A549 treated with DMSO at 1 μM for 4 hours (cell line): ENCODE measurements at places on chromosomes 2 and 18. TPM values are rescaled to one million over a fixed set of nuclear protein-coding genes. Genes with fewer than 3 reads are reported as not detected.

Gene DRC1
- total RNA-seq, result 0.14 to 0.29 TPM (median 0.21 TPM) in 5 replicates

Gene SIGLEC15
- total RNA-seq, result 0.05 to 0.44 TPM (median 0.08 TPM) in 4 of 5 replicates, not detected in the other

Gene TMEM17
- 5.3 to 6.8 TPM (median 5.7 TPM) in 5 replicates for total RNA-seq

Gene SRD5A2
- 0.02 to 0.04 TPM (median 0.03 TPM) in 4 of 5 replicates, not detected in the other for total RNA-seq

Gene MAP4K3
- total RNA-seq, result 17.6 to 25.6 TPM (median 21.1 TPM) in 5 replicates

Gene RBBP8
- total RNA-seq, result 24.7 to 31.5 TPM (median 25.3 TPM) in 5 replicates

Gene IL36B
- total RNA-seq, result 0.15 to 0.25 TPM (median 0.24 TPM) in 3 of 5 replicates, not detected in the others

Gene DHRS9
- total RNA-seq, result 2.4 to 3.9 TPM (median 3.1 TPM) in 5 replicates

Gene ASXL3
- not detected in 5 replicates for total RNA-seq

Gene LYPD1
- 15.1 to 20.5 TPM (median 18.2 TPM) in 5 replicates for total RNA-seq

Gene COX7A2L
- 157 to 198 TPM (median 162 TPM) in 5 replicates for total RNA-seq

Gene DOK6
- not detected in 5 replicates for total RNA-seq

Gene BMP10
- not detected in 5 replicates for total RNA-seq

Gene PPP4R1
- total RNA-seq, result 39.2 to 49.2 TPM (median 42.7 TPM) in 5 replicates

Gene SERPINB13
- not detected in 5 replicates for total RNA-seq

Gene CD207
- total RNA-seq, result not detected in 5 replicates

Gene TMEM37
- 1.6 to 2.0 TPM (median 1.9 TPM) in 5 replicates for total RNA-seq

Gene DSC1
- total RNA-seq, result not detected in 5 replicates

Gene HSBP1L1
- total RNA-seq, result 9.3 to 12.8 TPM (median 11.0 TPM) in 5 replicates

Gene CD28
- not detected in 5 replicates for total RNA-seq

Gene CHST10
- 15.8 to 18.2 TPM (median 17.2 TPM) in 5 replicates for total RNA-seq

Gene STEAP3
- 39.2 to 47.7 TPM (median 39.9 TPM) in 5 replicates for total RNA-seq

Gene PLB1
- 1.1 to 2.0 TPM (median 1.6 TPM) in 5 replicates for total RNA-seq

Gene GATA6
- total RNA-seq, result 2.2 to 3.1 TPM (median 2.7 TPM) in 5 replicates

Gene CDH20
- total RNA-seq, result not detected in 5 replicates

Gene TUBA3E
- total RNA-seq, result not detected in 5 replicates

Gene REG3G
- total RNA-seq, result not detected in 5 replicates

Gene CCDC141
- not detected in 5 replicates for total RNA-seq

Gene CYRIA
- total RNA-seq, result 0.14 to 0.23 TPM (median 0.22 TPM) in 5 replicates

Gene EPAS1
- total RNA-seq, result 97.2 to 112 TPM (median 110 TPM) in 5 replicates

Gene LDLRAD4
- 0.45 to 2.0 TPM (median 1.7 TPM) in 5 replicates for total RNA-seq

Gene SOWAHC
- 18.9 to 23.7 TPM (median 21.1 TPM) in 5 replicates for total RNA-seq

Gene LIMS3
- total RNA-seq, result not detected in 5 replicates

Gene RNF152
- 0.01 to 0.16 TPM (median 0.01 TPM) in 3 of 5 replicates, not detected in the others for total RNA-seq

Gene ATG4B
- 47.6 to 58.5 TPM (median 52.0 TPM) in 5 replicates for total RNA-seq

Gene ZBTB14
- 6.7 to 8.8 TPM (median 8.2 TPM) in 5 replicates for total RNA-seq

Gene ANKRD36C
- 4.3 to 5.1 TPM (median 4.4 TPM) in 5 replicates for total RNA-seq

Gene ALLC
- 0.05 TPM in 1 of 5 replicates, not detected in the others for total RNA-seq

Gene MCFD2
- 99.1 to 119 TPM (median 109 TPM) in 5 replicates for total RNA-seq

Gene CD8B2
- not detected in 5 replicates for total RNA-seq

Gene ZNF521
- not detected in 5 replicates for total RNA-seq

Gene TGFA
- total RNA-seq, result 7.4 to 9.5 TPM (median 8.6 TPM) in 5 replicates

Gene INO80C
- 20.8 to 25.4 TPM (median 23.5 TPM) in 5 replicates for total RNA-seq

Gene GALNT5
- total RNA-seq, result 3.0 to 3.8 TPM (median 3.2 TPM) in 5 replicates

Gene CLEC4F
- not detected in 5 replicates for total RNA-seq

Gene LCT
- 0.02 to 0.06 TPM (median 0.02 TPM) in 5 replicates for total RNA-seq

Gene SLC11A1
- 0.15 to 0.28 TPM (median 0.19 TPM) in 5 replicates for total RNA-seq

Gene ALPG
- 0.07 to 0.15 TPM (median 0.13 TPM) in 4 of 5 replicates, not detected in the other for total RNA-seq

Gene ANKRD30BL
- total RNA-seq, result not detected in 5 replicates

Gene SAG
- total RNA-seq, result not detected in 5 replicates

Gene CDH19
- total RNA-seq, result 0.96 to 2.1 TPM (median 1.7 TPM) in 5 replicates

Gene D2HGDH
- 5.9 to 11.2 TPM (median 9.8 TPM) in 5 replicates for total RNA-seq

Gene C1QL2
- 0.14 to 0.21 TPM (median 0.14 TPM) in 4 of 5 replicates, not detected in the other for total RNA-seq

Gene CYP27C1
- 4.0 to 5.7 TPM (median 5.3 TPM) in 5 replicates for total RNA-seq

Gene IL1RL2
- not detected in 5 replicates for total RNA-seq

Gene NABP1
- total RNA-seq, result 12.0 to 16.4 TPM (median 14.7 TPM) in 5 replicates

Gene SLC38A11
- total RNA-seq, result not detected in 5 replicates
